ENCODE measurements at places on chromosomes 4 and X.

GRCh38 chrX:38848671-38849455 lies 47.6 kb downstream of the MID1IP1 start:
- DNase-seq = no peak

DNA sequence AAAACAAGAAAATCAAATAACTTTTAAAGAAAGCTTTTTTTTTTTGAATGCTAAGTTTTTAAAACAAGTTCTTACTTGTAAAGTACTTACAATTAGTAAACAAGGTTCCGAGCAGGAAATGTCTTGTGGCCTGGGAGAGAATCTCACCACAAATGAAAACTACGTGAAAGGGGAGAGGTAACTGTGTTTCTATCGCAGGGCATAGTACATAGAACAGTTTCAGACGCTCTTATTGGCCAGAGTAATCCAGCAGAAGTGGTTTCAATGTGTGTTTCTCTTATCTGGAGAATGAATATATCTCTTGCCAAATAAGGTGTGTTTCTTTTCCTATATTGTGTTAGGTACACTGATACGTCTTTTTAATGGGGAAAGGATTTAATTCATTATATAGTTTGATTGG lies at the start of gene PLAC8:
PLAC8 (minus strand) TSS at position 154 of the 400 bp plus-strand sequence. CDS start 6,808 bp downstream, outside the sequence.
- peak; percentile 52 for DNase-seq

GRCh38 chr4:98544141-98544817 lies 114.1 kb downstream of the TSPAN5 start:
- DNase-seq = no peak

GRCh38 chr4:128006592-128006991 lies 41.4 kb downstream of the ABHD18 start:
- DNase-seq = peak; percentile 45

DNA sequence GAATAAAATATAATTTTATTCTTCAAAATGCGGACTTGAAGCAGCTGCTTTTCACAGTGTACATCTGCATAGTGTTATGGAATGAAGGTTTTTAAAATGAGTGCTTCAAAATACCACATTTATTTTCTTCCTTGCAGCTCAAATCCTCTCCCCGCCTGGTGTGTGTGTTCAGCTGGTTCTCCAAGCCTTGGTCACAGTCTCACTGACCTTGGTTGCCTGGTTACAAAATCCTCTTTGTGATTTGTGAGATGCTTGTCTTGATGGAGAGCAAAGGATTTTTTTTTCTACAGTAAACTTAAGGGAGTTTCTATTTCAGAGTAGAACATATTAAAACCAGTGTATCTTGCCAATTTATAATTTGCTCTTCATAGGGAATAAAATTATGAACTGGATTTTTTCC lies 139.2 kb downstream of the PCDH18 start:
- no peak for DNase-seq

GRCh38 chr4:76002176-76002575 lies 5.1 kb downstream of the CXCL9 start:
- DNase-seq = peak; percentile 25

DNA sequence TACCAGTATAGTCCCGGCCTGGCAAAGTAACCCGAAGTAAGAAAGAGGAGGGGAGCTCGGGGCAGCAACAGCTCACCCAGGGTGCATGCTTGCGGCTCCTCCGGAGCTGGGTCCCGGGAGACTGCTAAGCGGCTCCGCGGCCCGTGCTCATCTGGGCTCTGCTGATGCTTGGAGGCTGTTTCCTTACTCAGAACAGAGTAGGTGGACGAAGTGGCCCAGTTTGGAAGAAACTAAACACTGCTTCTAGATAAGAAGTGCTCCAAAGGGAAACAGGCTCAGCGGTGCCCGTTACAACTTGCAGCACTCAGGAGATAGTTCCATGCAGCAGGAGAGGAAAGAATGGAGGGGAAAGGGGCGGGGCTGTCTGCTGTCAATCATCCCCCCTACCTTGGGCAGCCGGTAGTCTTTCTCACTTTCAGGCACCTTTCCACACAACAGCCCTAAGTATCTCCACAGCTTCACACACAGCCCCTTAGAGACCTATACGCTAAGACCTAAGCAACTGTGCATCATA lies at the start of gene COL4A6:
COL4A6 (minus strand) TSS at position 313 of the 514 bp plus-strand sequence; CDS start at position 87, 226 bp downstream.
- no peak for DNase-seq

GRCh38 chrX:87525771-87526229 lies 8.2 kb downstream of the KLHL4 start:
- DNase-seq = no peak

DNA sequence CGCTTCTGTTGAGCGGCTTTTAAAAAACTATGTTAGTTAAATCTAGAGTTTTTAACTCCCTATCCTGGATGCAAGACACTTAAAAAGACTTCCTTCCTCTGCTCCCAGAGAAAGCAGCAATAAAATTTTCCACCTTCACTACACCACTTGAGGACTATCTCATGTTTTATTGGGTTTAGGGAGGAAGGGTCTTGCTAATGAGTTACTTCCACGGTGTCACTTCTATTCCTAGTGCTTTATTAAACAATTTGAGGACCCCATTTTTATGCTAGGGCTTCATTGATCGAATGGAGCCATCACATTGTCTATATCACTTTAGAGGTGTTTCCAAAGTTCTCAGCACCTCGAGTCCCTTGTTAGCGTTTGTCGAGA lies 3.7 kb upstream of the STIM2 start:
- no peak for DNase-seq

DNA sequence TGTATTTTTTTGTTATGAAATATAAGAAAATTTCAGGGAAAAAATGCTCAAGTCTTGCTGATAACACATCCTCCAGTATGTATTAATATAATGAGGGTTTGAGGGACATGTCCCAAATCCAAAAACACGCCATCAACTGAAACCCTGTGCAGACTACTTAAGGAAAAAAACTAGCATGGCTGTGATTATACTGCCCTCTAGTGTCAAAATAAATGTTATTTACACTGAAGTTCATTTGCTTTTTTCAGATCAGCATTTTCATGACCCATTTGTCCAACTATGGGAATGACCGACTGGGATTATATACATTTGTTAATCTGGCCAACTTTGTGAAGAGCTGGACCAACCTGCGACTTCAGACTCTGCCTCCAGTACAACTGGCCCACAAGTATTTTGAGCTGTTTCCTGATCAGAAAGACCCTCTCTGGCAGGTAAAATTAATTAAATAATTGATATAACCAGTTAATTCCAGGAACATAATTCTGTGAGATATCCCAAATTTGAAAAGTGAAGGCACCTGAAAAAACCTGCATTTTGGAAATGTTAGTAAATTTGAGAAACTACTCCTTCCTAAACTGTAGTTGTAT lies 128.5 kb downstream of the PRSS12 start:
- peak; percentile 64 for DNase-seq

GRCh38 chr4:17769406-17770174 lies 11.8 kb downstream of the FAM184B start:
- no peak for DNase-seq

DNA sequence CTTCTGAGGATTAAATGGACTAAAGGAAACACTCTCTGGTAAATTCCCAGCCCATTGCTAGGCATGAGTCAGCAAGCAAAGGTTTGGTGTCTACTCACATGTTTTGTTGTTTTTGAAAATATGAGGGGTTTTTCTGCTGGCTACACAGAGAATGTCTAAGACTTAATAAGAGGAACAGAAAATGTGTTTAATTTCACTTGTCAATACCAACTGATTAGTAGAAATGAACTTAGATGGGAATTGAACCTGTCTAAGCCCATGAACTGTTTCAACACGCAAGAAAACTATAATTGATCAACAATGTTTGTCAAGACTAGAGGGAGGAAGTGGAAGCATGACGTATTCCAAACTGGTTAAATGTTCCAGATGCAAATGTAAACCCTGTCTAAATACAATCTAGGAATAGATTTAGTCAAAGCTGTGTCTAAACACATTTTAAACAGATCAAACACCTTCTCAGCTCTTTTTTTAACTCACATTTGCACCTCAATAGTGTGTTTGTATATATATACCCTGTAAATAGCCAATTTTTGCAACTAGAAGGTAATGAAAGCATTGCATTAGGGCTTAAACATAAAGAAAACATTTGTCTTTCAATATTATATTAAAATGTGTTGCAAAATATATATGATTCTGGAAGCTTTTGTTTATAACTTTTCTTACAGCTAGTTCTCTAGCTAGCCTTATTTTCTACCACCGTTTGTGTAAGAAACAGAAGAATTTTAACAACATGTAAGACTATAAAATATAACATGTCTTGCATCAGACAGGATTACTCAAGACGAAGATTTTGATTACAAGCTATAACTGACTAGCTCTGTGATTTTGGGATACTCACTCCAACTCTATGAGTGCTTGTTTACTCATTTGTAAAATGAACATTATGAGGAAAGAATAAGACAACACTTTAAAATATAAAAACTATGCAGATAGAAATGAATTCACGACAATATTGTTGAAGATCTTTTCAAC lies 607.8 kb downstream of the FSTL5 start:
- DNase-seq = no peak

GRCh38 chr4:76546759-76547742 lies 112.0 kb downstream of the SHROOM3 start:
- peak; percentile 85 for DNase-seq

- no peak for DNase-seq
Observed at GRCh38 chrX:154805696-154806091, 409 bp upstream of the MPP1 start.

GRCh38 chrX:9429767-9430166 lies 35.1 kb upstream of the TBL1X start:
- no peak for DNase-seq

DNA sequence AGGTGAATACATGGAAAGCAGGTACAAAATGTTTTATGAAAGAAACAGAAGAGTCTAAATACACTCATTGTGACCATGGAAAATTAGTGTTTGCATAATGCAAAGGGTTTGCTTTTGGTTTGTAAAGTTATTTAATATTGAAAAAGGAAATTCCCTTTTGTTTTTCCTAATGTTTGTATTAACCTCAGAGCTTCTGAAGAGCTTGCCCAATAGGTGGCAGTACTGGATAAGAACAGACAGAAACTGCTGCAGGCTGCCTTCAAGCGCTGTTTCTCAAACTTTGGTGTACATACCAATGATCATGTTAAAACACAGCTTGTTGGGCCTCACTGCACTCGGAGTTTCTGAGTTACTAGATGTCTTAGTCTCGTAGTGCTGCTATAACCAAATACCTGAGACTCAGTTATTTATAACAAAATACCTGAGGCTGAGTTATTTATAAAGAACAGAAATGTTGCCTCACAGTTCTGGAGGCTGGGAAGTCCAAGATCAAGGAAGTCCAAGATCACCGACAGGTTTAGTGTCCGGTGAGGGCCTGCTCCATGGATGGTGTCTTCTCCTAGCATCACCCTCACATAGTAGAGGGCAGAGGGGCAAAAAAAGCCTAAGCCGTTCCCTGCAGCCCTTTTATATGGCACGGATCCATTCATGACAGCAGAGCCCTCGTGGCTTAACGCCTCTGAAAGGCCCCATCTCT lies 54.2 kb downstream of the SUPT20HL2 start:
- DNase-seq = peak; percentile 59

DNA sequence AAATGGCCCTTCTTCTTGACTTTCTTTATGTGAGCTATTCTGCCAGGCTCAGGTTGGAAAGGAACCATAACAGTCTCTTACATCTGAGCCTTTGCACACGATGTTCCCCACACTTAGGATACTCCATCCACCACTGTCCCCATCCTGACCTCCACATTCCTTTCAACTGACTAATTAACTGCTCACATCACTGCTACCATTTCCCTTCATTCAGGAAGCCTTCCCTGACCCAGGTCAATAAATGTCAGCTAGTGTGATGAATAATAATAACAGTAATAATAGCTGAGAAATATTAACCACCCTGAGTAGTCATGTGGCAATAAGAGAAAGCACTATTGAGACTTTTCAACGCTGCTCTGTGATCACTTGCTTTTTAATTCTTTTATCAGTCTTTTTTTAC lies 291.7 kb downstream of the KCNIP4 start:
- DNase-seq = peak; percentile 82

GRCh38 chr4:82705169-82705927 lies 93.2 kb downstream of the SCD5 start:
- DNase-seq = no peak

GRCh38 chr4:184398741-184399511 lies 75.4 kb downstream of the IRF2 start:
- DNase-seq = no peak

- DNase-seq = peak; percentile 53
Observed at GRCh38 chr4:125315576-125316400, 1.0 kb downstream of the FAT4 start.

GRCh38 chrX:110444996-110445395 lies 86.3 kb downstream of the RTL9 start:
- no peak for DNase-seq

- DNase-seq = no peak
Observed at GRCh38 chr4:102730968-102731533, 29.7 kb downstream of the MANBA start.

- no peak for DNase-seq
Observed at GRCh38 chr4:751676-752075, 46.0 kb downstream of the PCGF3 start.

DNA sequence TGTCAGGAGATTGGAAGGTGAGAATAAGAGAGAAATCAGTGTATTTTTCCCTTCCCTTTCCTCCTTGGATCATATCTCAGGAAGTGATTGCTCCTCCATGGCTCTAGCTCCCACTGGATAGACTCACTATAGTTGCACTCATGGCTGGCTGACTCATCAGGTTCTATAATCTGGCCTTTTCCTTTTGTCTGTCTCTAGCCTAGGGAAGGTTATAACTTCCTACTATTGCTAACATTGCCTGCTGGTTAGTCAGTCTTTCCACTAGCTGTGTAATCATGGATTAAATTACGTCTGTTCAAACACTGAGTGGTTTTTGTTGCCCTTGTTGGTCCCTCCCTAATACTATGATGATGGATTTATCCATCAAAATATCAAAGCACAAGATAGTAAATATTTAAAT lies 195.5 kb upstream of the VEGFC start:
- peak; percentile 92 for DNase-seq

- DNase-seq = peak; percentile 90
Observed at GRCh38 chr4:169383724-169384123, 113.0 kb upstream of the SH3RF1 start.

DNA sequence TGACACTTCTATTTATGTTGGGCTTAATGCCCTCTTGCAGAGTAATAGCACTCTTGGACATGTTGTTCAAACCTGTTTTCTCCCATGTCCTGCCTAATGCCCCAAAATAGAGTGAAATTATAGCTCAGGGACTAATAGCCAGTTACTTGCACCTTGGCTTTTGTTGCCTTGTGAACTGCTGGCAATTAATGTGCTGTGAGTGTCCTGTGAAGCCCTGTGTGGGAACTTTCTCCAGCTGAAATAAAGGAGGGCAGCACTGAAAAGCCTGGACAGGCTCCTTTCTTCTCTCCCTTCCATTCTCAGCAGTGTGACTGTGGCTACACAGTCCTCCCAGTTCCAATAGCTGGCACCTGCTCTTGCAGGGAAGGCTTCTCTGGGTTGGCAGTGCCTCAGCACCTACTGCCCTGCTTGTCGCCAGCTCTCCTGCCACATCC lies 72.4 kb downstream of the DCLK2 start:
- no peak for DNase-seq

DNA sequence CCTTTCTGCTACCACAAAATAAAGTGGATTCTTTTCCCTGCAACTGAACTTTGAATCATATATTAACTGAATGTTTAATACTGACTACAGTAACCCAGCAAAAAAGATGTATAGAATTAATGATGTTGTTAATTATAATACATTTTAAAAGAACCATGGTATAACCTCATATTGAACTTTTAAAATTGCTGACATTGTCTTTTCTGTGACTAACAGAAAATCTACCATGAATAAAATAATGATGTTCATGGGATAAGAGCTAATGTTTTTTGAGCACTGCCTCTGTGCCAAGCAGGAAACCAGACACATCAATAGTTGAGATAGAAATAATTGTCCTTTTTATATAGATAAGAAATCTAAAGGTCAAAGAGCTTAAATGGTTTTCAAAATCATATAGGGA lies 691.9 kb downstream of the PDHA2 start:
- DNase-seq = no peak

- no peak for DNase-seq
Observed at GRCh38 chrX:8639949-8640475, 91.9 kb downstream of the ANOS1 start.

Measured in EL (cell line).